ENCODE measurements at places on chromosomes 6 and 20.

DNA sequence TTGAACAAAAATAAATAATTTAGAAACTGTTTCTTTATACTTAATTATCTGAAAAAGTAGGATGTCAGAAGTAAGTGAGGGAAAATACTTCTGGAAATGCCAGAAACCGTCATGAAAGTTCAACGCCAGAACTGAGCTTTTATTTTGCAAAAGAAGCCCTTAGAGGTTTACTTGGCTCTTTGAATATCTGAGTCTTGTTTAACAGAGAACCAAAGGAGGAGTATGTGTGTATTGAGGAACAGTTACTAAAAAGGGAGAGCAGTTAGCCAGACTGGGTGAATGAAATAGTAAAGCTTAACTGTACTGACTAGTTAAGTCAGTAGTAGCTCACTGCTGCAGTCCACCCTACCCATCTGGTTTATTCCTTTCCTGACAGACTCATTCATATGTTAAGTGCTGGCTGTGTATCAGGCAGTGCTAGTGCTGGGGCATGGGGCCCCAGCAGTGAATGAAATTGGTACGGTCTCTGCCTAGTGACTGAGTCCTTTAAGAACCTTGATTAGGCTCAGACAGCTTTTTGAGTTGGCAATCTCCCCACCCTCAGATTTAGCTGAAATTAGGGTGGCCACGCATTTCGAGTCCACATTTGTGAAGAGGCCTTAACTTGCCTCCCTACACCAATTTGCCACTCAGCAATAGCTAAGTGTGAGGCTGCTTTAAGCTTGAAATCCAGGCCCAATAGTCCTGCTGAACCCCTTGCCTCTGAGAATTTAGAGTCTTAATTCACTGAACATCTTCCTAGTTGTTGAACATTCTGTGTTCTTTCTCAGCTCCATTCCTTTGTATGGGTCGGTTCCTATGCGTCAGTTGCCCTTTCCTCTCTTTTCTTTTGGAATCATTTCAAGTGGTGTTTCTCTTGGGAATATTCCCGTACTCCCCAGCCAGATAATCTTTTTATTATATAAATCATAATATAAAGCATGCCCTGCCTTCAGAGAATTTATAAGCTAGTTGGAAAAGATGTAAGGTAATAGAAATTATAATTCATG, 20.2 kb downstream of the MAP3K4 start:
- DNase-seq, result no peak

GRCh38 chr20:2798814-2799213, 1.6 kb downstream of the CPXM1 start:
- DNase-seq, result no peak

- no peak for DNase-seq
These were observed 1.1 kb downstream of the SNPH start for GRCh38 chr20:1267161-1267560.

- no peak for DNase-seq
These were observed 19.2 kb downstream of the C6orf62 start for GRCh38 chr6:24699521-24700359.

DNA sequence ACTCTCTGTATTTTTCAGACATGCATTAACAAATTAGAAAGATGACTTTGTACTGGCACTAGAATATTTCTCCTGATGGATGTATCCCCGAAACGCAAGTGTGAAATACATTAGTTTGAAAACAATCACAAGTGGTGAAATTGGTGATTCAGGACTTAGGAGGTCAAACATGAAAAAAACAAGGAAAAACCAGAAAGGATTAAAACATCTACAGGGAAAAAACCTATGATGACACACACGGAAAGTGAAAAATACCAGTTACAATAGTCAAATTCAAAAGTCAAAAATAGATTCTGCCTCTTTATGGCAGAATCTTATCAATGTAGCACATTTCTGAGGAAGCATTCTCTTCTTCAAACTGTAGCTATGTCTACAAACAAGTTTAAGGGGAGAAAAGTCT, 129.0 kb upstream of the SGK1 start:
- DNase-seq, result no peak

GRCh38 chr6:156336733-156337132, 440.4 kb upstream of the ARID1B start:
- DNase-seq, result no peak

DNA sequence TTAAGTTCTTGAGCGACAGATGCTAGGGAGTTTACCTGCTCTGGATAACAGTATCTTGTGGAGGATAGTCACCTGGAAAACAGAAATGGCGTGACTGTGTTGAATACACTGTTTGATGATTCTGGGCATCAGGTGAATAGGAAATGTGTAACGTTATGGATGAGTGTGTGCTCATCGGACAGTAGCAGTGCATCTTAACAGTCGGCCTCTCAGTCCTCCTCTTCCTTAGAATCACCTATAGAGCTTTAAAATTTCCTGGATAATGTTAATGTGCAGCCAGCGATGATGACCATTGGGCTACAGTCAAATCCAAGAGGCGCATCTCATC, 217.7 kb downstream of the OR2B2 start:
- no peak for DNase-seq

- peak; percentile 48 for DNase-seq
These were observed 1.5 kb upstream of the GGT7 start for GRCh38 chr20:34874094-34874654.

DNA sequence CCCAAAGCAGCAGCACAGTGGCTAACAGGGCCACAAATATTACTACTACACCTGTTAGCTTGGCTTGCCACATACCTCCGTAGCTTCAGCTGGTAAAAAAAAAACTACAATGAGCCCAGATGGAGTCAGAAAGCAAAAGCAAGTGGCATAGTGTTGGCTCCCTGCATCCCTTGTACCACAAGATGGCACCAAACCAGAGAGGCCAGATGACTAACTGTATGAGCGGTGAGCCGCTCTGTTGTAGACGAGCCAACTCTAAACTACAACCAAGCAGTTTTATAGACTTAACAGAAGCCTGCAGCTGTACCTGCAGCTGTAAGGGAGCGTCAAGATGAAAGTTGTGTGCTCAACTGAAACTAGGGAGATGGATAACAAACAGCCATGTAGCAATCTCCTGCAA, 84.5 kb upstream of the MCHR2 start:
- DNase-seq, result no peak

GRCh38 chr6:25006565-25007001, 70.8 kb upstream of the RIPOR2 start:
- no peak for DNase-seq

GRCh38 chr20:58482416-58482815, 32.8 kb downstream of the APCDD1L start:
- no peak for DNase-seq

DNA sequence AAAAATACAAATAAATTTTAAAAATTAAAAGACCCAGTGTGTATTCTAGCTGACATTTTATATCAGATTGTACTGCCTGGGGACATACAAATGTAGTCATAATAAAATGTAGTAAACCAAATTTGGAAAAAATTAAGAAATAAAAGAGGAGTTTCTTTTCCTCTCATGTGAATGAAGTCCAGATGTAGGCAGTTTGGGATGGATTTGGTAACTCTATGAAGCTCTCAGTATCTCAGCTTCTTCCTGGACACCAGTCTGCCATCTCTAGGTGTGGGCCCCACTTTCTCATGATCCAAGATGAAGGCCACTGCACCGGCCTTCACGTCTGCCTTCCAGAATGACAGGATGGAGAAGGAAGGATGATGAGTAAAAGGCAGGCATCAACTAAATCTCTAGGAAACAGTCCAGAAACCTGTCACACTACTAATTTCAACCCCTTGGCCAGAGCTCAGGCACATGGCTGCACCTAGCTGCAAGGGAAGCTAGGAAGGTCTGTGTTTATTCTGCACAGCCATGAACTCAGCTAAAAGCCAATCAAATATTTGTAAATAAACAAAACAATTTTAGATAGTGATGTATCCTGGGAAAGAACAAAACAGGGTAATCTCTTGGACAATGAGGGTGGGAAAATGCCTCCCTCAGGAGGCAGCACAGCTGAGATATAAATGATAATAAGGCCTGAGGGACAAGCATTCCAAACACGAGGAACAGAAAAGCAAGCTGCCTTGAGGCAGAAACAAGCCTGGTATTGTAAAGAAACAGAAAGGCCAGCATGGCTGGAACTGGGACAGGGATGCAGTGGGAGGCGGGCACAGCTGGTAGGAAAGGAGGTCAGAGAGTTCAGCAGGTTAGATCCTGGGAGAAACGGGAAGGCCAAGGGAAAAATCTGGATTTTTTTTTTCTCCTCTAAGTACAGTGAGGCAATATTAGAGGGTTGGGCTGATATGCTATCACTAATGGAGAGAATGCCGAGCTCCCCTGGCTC, 88.5 kb upstream of the PTPN1 start:
- no peak for DNase-seq

DNA sequence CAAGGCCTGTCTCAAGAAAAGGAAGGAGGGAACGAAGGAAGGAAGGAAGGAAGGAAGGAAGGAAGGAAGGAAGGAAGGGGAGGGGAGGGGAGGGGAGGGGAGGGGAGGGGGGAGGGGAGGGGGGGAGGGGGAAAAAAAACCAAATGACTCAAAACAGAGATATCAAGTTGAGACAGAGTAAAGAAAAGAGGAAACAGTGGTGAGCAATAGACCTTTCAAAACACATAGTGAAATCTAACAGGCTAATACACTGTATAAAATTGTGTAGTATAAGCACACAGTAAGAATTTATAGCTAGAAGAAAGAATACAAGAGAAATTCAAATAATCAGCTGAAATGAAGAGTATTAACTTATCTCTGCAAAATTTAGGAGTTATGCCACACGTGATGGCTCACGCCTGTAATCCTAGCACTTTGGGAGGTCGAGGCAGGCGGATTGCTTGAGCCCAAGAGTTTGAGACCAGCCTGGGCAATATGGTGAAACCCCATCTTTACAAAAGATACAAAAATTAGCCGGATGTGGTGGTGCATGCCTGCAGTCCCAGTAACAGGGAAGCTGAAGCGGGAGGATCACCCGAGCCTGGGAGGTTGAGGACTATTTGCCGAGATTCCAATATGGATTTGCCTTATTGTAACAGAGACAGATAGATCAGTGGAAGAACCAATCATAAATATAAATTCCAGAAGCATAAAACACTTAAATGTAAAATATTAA, 123.2 kb downstream of the PRND start:
- no peak for DNase-seq

GRCh38 chr6:147716434-147716833, 207.9 kb downstream of the SAMD5 start:
- no peak for DNase-seq

DNA sequence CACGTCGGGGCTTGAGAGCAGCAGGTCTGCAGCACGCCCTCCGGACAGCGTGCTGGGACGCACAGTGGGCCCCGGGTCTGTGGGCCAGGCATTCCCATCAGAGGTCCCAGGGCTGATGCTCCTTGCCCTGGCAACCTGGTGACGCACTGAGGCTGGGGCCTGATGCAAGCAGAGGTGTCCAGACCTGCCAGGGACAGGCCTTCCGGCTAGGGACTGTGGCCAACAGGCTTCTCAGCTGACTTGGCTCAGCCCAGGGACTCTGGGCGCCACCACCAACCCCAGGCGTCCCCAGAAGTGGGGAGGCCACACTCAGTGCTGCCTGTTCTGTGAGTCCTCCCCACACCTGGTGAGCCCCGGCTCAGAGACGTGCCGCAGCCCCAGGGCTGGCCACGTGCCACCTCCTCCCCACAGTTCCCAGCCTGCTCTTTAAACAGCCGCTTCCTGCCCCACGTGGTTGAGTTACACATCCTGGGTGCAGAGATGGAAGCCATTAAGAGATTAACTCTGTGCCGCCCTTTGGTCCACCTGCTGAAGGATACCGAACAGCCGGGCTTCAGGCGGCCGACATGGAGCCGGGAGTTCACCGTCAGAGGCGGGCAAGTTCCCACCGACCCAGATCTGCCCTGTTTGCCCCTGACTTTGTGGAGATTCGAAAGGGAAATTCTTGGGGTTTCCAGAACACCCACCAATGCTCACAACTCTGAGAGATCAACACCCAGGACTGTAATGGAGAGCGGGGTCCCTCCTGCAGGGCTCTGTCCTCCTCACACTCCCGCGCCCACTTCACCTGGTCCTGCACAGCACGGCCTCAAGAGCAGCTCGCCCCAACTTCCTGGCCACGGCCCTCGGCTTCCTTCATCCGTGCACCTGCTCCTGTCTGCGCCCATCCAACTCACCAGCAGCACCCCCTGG, 37.6 kb upstream of the ZBP1 start:
- DNase-seq, result peak; percentile 21

DNA sequence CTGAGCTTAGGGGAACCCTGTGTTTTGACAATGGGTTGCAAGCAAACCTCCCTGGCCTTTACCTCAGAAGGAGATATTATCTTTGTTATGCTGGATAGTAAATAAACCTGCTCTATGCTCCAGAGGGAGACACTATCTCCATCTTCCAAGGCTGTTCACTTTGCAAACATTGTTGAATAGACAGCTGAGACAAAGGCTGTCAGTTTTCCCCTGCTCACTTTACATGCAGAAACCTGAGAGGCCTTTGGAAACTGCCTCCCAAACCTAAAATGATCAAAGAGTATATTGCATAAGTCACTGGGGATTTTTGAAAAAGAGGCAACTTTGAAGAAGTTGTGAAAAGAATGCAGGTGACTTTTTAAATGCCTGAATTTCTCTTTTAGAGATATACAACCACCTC, 61.6 kb downstream of the MRAP2 start:
- DNase-seq, result no peak

GRCh38 chr6:101413773-101414172, 20.3 kb downstream of the GRIK2 start:
- no peak for DNase-seq

DNA sequence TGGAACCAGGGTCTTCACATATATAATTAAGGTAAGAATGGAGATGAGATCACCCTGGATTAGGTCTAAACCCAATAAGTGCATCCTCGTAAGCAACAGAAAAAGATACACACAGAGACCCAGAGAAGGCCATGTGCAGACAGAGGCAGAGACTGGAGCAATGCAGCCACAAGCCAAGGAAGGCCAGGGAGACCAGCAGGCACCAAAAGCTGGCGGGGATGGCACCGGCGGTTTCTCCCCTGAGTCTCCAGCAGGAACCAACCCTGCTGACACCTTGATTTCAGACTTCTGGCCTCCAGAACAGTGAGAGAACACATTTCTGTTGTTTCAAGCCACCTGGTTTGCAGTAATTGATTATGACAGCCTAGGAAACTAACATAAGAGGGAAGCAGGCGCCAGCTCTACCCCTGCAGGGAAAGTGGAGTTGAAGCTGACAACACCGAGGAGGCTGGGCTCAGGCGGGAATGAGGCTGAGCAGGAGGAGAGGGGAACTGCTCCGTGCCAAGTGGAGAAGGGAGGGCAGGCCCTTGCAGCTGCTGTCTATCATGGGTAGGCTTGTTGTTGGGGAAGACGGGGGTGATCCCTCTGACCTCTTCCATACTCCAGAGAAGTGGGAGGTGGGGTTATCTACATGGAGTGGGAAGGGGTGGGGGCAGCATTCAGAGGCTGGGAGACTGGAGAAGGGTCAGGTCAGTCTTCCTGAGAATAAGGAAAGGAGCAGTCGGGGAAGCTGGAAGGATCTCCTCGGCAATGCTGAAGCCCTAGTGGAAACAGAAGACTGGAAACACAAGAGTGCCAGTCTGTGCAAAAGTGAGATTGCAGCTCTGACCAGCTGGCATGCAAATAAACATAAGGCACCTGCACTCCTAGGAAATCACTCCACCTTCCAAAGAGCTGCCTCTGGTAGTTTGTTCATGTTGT, 72.7 kb downstream of the NFATC2 start:
- no peak for DNase-seq

- DNase-seq, result no peak
These were observed 49.4 kb upstream of the FYN start for GRCh38 chr6:111922454-111923297.

- no peak for DNase-seq
These were observed 367.0 kb upstream of the MARCKS start for GRCh38 chr6:113489952-113490746.

GRCh38 chr6:3247255-3248146, 11.2 kb upstream of the PSMG4 start:
- no peak for DNase-seq
